ENCODE measurements at places on chromosomes 2 and 18.

GRCh38 chr2:204019572-204020501 lies 83.3 kb downstream of the ICOS start:
- DNase-seq: peak; percentile 69

DNA sequence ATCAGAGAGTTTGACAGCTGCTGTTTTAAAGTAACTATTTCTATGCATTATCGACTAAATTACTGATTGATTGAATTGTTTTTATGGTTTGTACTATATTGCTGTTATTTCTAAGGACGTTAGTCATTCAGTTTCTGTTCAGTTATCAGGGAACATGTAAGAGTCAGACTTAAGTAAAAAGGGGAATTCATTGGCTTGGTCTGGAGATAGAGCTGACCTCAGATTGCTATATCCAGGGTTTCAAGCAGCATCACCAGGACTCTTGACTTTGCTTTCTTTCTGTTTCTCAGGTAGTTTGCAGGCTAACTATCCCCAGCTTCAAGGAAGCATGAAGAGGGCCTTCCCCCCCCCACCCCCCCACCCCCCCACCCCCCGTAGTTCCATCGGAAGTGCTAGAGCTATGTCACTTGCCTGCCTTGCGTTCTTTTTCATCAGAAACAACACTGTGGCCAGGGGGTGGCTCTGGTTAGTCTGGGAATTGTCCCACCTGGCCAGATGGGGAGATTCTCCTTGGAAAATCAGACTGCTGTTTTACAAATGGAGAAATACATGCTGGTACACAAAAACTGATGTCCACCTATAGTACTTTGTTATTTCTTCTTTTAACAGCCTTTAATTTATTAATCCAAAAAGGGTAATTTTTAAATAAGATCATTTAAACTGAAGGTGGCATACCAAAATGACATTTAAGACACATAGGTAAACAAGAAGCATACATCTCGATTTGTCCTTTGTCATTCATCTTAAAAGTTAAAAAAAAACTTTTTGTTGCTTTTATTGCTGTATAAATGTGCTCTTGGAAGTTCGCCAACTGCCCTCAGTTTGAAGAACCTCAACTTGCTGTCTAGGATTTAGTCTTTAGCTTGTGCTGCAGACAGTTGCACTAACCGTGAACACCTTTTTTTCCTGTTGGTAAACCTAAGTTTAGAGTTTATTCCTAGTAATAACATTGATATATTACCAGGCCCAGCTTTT lies 9.4 kb downstream of the SMAD4 start:
- no peak for DNase-seq

GRCh38 chr2:41912337-41912736 lies 135.5 kb upstream of the PKDCC start:
- DNase-seq: no peak

DNA sequence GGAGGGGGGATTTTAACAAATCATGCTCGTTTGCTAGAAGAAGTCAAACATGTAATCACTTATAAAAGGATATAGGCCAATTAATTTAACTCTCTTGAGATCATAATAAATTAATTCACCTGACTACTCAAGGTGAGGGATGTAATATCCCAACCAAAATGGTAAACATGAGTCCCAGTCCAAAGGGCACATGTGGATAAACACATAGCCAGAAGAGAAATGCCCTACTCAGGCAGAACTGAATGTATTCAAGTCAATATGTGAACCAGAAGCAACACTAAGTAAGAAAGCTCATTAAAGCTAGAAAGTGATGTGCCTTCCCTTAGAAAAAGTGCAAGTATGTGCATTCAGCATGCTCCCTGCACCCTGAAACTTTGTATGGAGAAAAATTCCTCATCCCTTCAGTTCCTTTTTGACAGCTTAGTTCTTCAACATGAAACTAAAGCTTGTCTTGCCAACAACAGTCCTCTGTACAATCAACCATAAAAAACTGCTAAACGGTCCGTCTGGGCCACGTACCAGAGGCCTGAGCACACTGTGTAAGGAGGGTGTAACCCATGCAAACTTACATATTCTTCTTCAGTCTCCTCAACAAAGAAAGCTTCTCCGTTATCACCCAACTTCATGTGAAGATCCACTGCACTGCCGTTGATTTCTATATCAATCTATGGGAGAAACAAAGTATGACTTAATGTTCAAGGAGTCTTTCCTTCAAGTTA lies 58.9 kb downstream of the LPIN2 start:
- no peak for DNase-seq

DNA sequence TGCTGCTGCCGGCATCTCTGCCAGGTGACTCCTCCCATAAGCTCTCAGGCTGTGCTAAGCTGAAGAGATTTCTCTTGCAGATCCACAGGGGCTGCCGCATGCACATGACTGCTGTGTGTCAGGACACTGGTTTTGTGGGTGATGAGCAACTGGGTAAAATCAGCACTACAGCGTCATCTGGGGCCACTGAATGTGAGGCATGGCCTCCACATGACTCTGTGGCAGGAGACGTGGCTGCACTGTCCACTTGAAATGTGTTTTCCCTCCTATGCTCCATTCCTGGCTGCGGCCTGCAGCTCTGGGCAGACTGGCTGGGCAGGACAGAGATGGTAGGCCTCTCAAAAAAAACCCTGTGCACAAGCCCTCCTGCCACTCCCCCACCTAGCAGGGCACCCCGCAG lies 63.6 kb downstream of the MARCO start:
- no peak for DNase-seq

DNA sequence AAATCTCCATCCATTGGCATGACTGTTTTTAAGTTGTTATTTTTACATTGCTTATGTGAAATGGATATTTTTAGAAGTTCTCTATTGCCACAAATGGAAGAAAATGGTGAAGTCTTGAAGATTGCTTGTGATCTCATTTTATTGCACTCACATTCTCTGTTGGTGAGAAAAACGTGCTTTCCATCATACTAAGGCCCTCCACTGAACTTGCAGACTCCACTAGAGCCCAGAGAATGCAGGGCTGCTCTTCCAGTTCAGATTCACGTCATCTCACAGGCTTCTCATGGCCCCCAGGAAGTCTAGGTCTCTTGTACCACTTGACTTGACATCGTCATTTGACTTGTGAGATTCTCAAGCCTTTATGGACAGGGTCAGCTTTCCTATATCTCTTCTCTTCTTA lies 254.8 kb upstream of the COPS8 start:
- no peak for DNase-seq

Measured in activated naive CD4-positive, alpha-beta T cell treated with anti-CD3 and anti-CD28 coated beads, Interleukin-2, amount 50 U/mL, for 16 hours (primary cell).